ENCODE measurements at places on chromosomes 2 and 18.

DNA sequence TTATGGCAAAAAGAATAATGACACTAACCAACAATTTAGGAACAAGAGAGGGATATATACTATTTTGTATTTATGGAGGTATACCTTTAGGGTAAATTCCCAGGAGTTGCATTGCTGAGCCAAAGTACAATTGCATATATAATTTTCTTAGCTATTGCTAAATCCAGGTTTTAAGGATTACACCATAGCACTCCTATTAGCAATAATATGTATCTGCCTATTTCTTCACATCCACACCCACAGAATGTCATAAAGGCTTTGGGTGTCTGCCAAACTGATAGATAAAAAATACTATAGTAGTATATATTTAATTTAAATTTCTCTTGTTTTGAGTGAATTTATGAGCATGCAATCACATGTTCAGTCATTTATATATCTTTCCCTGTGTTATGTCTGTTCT is 11.5 kb upstream of the SERPINB13 start:
- no peak overlapping the region for H3K27ac ChIP-seq
- peak; percentile 53 for DNase-seq
- no peaks in the 10 kb centered on the region for H3K27me3 ChIP-seq
- H3K36me3 ChIP-seq = no peaks in the 10 kb centered on the region

DNA sequence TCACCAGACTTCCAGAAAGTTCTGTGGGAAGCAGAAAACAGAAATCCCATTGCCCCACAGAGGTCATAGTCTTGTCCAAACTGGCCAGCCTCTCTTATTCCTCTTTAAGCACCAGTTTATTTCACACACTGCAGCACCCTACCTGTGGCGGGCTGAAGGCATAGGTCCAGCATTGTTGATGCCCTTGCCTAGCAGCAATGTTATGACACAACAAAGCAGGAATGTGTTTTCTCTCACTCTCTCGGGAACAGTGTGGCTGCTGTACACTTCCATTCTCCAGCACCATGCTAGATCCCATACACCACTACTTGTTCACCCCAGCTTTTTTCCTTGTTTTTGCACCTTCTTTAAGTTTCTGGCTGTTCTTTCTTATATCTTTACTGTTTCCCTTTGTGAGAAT is 181.6 kb downstream of the DNAH6 start:
- no peak for DNase-seq
- H3K27ac ChIP-seq = no peak overlapping the region
- H3K36me3 ChIP-seq = no peaks in the 10 kb centered on the region

DNA sequence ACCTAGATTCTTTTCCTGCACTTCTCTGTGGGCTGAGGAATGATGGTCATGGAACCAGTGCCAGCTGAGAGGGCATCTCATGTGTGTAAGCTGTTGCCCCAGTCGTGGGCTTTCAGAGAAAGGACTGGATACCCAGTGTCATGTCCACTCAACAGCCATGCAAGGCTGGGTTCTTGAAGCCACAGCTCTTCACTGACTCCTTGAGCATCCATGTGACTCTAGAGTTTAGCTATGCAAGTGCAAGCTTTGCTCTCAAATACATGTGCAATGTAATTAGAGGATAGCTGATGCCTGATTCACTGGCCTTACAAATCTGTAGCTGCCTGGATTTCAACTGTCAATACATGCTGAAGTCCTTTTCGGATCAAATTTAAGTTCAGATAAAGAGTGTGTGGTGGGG is 46.8 kb upstream of the EML6 start:
- no peak overlapping the region for H3K4me3 ChIP-seq
- H3K4me1 ChIP-seq = peaks cover 15% of the 10 kb centered on the region
- no peaks in the 10 kb centered on the region for H3K36me3 ChIP-seq
- no peaks in the 10 kb centered on the region for H3K27me3 ChIP-seq

GRCh38 chr2:20145497-20146193 is 79.3 kb downstream of the SDC1 start:
- no peaks in the 10 kb centered on the region for H3K27me3 ChIP-seq
- no peak overlapping the region for H3K4me3 ChIP-seq
- DNase-seq = no peak
- peaks cover 4% of the 10 kb centered on the region for H3K4me1 ChIP-seq
- H3K27ac ChIP-seq = no peak overlapping the region
- no peaks in the 10 kb centered on the region for H3K36me3 ChIP-seq
